ENCODE measurements at places on chromosomes 16 and 17.

GRCh38 chr17:6753006-6753445, 2.8 kb upstream of the XAF1 start:
- peak; percentile 14 for DNase-seq

DNA sequence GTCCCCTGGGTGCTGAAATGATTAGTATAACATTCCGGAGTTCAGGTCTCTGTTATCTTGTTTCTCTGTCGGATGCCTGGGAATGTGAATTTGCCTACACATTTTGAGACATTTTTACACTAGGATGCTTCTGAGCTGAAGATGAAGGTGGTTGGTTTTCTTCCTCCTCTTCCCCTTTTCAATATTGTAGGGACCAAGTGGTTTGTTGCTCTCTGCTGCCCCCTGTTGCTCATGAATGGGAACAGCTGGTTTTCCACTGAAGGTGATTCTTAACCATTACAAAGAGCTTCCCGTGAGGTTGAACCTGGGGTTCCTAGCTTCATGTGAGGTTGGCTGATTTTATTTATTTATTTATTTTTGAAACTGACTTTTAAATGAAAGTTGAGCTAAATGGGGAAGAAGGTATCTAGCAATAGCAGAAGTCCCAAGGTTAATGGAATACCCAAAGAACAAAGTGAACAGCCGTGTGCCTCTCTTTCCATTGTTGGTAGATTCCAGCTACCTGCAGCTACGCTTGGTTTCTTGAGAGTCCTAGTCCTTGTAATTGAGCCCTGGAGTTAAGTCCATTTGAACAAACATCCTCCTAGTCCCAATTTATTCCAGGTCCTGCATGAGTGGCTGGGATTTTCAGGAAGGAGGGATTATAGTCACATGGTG, 983.9 kb upstream of the EEF2KMT start:
- peak; percentile 6 for DNase-seq

- no peak for DNase-seq
Observed at GRCh38 chr17:73585583-73585982, 58.7 kb downstream of the SDK2 start.

- no peak for DNase-seq
Observed at GRCh38 chr17:81648707-81649085, 7.6 kb downstream of the PDE6G start.

GRCh38 chr17:17321356-17322025, 18.3 kb downstream of the NT5M start:
- DNase-seq, result no peak

DNA sequence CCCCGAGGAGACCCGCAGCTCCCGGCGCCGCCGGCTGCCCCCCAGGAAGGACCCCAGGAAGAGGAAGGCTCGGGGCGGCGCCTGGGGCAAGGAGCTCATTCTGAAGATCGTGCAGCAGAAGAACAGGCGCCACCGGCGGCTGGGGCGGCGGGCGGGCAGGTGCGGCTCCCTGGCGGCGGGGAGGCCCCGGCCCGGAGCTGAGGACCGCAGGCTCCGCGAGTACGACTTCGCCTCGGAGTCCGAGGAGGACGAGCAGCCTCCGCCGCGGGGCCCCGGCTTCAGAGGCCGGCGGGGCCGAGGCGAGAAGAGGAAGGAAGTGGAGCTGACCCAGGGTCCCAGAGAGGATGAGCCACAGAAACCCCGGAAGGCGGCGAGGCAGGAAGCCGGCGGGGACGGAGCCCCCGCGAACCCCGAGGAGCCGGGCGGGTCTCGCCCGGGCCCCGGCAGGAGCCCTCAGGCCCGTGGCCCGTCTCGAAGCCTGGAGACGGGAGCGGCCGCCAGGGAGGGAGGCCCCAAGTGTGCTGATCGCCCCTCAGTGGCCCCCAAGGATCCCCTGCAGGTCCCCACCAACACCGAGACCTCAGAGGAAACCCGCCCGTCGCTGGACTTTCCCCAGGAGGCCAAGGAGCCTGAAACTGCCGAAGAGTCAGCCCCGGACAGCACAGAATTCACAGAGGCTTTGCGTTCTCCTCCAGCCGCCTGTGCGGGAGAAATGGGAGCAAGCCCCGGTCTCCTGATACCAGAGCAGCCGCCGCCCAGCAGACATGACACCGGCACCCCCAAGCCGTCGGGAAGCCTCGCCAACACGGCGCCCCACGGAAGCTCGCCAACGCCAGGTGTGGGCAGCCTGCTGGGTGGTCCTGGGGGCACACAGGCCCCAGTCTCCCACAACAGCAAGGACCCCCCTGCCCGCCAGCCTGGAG, 22.3 kb upstream of the ZFPM1 start:
- peak; percentile 33 for DNase-seq

DNA sequence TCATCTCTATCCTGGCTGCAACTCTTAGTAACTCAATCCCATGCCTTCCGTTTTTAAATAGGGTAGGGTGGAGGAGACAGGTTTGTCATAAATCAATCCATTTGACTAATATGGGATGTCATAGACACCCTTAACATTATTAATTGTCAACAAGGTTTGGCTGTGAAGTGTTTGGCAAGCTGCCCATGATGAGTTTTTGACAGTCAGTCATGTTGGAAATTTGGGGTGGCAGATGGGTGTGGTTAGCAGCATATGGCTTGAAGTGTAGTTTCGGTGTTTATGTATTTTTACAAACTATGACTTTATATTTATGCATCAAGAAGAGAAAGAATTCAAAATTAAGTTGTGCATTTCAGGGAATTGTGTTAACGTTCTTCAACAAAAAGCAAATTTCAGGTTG, 221.8 kb upstream of the CDH5 start:
- DNase-seq, result no peak

- DNase-seq, result no peak
Observed at GRCh38 chr17:80279895-80280294, 19.2 kb downstream of the RNF213 start.

- peak; percentile 46 for DNase-seq
Observed at GRCh38 chr16:24041834-24042631, 206.2 kb downstream of the PRKCB start.

- DNase-seq, result no peak
Observed at GRCh38 chr17:28090551-28090950, 48.1 kb downstream of the NLK start.

DNA sequence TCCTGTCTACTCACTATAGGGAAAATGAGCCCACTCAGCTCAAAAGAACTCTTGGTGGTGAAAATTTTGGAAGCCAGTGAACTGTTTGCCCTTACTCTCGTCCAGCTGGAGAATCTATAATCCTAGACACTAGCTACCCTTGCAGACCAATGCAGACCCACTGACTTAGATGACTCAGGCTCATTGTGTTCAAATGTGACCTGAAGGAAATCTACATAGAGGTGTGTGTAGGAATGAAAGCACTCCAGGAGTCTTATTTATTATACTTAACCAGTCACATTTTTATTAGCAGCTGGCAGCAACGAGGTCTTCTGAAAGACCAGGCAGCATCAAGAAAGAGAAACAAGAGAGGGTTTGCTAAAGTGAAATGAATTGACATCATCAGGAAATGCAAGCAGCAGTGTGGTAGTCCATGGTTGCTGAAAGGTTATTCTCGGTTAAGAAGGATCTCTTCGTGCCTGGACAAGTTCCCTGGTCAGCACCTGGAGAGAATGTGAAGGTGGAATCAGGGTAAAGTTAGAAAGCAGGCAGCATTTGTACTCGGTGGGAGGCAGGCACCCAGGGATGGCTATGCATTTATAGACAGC, 1.4 kb downstream of the KRTAP29-1 start:
- DNase-seq, result no peak

- DNase-seq, result no peak
Observed at GRCh38 chr16:30700491-30700890, 1.5 kb downstream of the SRCAP start.

DNA sequence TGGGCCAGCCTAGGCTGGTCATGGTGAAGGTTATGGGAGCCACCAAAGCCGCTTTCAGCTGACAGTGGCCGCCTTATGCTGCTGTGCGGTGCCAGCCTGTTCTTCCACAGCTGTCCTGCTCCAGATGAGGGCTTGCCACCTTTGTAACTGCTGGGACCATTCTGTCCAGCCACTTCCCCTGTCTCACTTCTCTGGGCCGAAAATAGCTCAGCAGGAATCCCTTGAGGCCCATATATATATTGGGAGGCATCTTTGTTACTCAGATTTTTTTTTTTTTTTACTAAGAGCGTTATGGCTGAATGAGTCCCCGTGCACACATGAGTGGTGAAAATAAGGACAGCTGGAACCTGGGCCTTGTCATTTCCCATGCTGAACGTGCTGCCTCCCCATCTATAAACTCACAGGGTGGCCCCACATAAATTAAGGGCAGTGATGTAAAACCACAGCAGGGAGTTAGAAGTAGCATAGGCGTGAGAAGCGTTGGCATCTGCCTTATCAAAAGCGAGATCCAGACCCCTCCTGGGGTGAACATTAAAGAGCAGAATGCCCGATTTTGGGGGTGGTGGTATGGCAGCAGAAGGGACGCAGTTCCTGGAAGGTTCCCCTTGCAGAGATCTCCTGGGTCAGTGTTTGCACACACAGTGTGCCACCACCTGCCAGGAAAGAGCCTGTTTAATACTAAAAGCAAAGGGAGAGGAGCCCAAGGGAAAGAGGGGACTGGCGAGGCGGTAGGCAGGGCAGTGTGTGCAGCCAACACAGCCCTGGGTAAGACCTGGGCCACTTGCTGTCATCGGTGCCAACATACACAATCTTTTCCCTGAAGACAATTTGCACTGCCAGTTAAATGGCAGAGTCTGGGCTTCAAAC, 57.8 kb downstream of the USP43 start:
- DNase-seq, result no peak

- DNase-seq, result no peak
Observed at GRCh38 chr17:33377837-33378595, 84.9 kb upstream of the ASIC2 start.

GRCh38 chr16:24315343-24315742, 59.2 kb downstream of the CACNG3 start:
- DNase-seq, result no peak

DNA sequence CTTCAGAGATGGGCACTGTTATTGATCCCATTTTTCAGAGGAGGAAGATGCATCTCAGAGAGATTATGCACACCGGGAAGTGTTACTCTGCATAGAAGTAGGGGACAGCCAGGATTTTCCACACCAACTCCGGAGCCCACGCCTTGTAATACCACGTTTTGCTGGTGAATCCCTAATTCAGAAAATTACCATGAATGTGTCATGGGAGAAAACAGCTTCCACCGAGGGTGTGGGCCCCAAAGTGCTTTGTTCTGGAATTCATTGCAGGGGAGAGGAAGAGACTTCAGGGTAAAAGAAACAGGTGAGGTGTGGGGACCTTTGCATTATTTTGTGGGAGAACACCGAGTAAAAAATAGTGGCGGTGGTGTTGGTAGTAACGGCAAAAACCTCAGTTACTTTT, 1051.4 kb upstream of the RBFOX1 start:
- DNase-seq, result no peak

- DNase-seq, result no peak
Observed at GRCh38 chr17:6195123-6195522, 124.9 kb downstream of the WSCD1 start.

DNA sequence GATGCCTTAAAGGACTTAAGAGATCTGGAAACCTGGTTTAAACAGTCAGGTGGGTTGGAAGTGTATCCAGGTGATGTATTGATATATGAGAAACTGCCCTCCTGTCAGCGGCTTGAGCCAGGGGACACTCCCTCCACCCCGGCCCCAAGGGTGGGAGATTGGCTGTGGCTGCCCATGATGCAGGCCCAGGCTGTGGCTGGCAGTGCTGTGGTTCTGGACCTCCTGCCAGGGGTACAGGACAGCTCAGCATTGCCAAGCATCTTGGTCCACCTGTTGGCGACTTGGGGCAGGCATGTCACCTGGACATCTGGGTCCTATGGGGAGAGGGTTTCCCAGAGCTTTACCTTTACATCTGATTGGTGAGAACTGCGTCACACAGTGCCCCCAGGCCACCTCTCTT, 201.0 kb downstream of the SPECC1 start:
- DNase-seq, result no peak

DNA sequence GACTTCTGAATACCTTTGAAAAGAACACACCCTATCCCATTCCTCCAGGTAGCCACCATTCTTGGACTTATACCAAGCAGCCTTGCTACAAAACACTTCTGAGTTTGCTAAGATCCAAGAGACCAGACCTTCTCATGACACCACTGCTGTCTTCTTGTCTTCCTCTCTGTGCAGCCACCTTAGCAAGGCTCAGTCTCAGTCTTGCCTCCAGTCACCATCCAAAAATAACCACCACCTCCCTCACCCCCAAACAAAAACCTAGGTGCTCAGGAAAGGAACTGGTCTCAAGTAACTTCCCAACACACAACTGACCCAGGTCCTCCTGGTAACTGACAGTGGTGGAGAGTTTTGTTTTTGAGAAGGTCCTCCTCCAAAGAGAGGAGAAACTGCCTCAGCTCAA, 90.9 kb upstream of the CORO6 start:
- no peak for DNase-seq

DNA sequence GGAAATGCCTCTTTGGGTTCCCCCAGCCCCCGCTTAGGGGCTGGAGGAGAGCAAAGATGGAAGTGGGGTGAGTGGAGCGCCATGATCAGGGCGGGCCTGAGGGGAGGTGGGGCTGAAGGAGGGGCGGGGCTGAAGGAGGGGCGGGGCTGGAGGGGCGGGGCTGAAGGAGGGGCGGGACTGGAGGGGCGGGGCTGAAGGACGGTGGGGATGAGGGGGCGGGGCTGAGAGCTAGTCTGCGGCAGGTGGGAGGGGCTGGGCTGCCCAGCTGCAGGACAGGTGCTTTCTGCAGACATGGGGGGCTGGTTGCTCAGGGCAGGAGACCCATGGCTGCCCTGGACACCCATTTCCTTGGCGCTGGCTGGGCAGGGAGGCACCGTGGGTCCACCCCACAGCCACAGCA, 39.1 kb upstream of the PABPN1L start:
- DNase-seq, result no peak

GRCh38 chr17:73498176-73498575, 146.1 kb downstream of the SDK2 start:
- no peak for DNase-seq

GRCh38 chr16:61665512-61665911, 370.7 kb downstream of the CDH8 start:
- no peak for DNase-seq

DNA sequence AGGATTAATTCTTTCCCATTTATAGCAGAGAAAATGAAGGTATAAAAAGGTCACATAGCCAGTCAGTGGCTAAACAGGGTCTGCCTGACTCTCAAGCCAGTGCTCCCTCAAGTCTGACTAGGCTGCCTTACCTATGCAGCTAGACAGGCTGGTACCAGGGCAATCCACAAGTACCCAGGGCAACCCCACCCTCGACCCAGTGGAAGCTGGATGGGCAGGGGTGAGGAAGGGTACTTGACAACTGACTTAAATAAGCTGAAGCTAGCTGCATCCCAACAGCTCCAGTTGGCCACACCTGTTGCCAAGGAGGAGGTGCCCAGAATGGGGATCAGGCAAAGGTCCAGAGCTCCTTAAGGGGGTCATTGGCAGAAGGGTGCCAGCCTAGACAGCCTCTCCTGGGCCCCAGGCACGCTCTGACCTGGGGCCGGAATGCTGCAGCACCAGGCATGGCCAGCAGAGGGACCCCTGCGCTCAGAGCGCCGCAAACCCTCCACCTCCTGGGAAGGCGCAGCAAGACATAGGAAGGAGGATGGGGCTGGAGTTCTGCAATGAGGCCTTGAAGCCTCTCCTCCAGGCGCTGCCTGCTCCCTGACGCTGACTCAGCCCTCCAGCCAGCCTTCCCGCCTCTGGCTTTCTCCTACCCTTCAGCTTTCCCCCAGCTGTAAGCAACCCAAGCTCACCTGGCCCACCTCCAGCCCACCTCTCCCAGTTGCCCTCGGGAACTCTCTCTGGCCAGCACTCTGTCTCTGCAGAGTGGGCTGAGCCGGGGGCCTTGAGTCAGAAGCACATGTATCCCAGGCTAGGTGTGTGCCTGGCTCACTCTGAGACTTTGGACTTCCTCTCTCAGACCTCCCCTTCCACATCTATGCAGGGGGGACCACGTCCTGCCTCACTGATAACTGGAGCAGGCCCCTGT, 28.8 kb downstream of the MPP2 start:
- peak; percentile 26 for DNase-seq

- DNase-seq, result no peak
Observed at GRCh38 chr16:24253192-24253591, 2.9 kb upstream of the CACNG3 start.
